ENCODE measurements at places on chromosomes 1 and 21.

- no peak for DNase-seq
These were observed 19.5 kb downstream of the GPBP1L1 start for GRCh38 chr1:45666836-45667235.

- no peak for DNase-seq
These were observed 374.9 kb upstream of the PTBP2 start for GRCh38 chr1:96346719-96347118.

DNA sequence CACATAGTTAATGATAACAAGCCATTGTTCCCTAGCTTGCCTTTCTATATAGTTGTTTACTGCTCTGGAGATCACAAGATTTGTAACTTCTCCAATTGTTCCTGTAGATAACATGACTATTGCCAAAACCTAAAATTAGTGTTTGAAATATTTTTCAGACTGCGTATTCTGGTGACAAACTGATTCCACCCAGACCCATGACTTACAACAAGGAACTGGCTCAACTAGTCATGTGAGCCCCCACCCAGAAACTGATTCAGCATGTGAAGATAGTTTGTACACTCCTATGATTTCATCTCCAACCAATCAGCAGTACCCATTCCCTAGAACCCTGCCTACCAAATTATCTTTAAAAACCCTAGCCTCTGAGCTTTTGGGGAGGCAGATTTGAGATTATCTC is 131.4 kb upstream of the BCL9 start:
- DNase-seq, result no peak

GRCh38 chr21:44381874-44382273 is 28.5 kb downstream of the TRPM2 start:
- no peak for DNase-seq

GRCh38 chr1:93033029-93033428 is 46.1 kb upstream of the MTF2 start:
- no peak for DNase-seq

- DNase-seq, result peak; percentile 80
These were observed 36.8 kb upstream of the RUNX3 start for GRCh38 chr1:24966724-24967346.

- DNase-seq, result no peak
These were observed 44.7 kb upstream of the TENT5B start for GRCh38 chr1:27057389-27057788.

- no peak for DNase-seq
These were observed 10.2 kb downstream of the AADACL4 start for GRCh38 chr1:12654004-12654567.

- no peak for DNase-seq
These were observed 130.2 kb upstream of the CSF3R start for GRCh38 chr1:36612881-36613280.

DNA sequence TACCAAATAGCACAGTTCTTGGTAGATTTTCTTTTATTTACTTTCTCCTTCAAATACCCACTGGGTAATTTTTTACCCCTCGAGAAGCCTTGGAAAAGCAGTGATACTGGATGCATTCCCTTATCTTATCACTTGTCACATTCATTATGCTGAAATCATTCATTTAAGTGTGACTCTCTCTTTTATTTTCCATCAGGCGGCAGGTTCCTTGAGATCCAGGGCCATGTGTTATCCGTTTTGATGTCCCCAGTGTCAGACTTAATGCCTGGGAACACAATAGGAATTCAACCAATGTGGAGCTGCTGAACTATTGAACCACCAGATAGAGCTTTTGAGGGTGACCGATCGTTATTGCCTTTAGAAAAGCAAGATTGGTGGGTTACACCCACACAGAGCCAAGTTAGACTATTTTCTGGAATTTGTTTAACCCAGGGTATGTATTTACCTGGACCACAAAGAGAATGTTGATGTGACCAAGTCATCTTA is 51.5 kb upstream of the ATP5PO start:
- DNase-seq, result no peak

- no peak for DNase-seq
These were observed 32.5 kb upstream of the IVNS1ABP start for GRCh38 chr1:185349556-185349955.

- no peak for DNase-seq
These were observed 144.2 kb upstream of the SOD1 start for GRCh38 chr21:31515253-31515652.

DNA sequence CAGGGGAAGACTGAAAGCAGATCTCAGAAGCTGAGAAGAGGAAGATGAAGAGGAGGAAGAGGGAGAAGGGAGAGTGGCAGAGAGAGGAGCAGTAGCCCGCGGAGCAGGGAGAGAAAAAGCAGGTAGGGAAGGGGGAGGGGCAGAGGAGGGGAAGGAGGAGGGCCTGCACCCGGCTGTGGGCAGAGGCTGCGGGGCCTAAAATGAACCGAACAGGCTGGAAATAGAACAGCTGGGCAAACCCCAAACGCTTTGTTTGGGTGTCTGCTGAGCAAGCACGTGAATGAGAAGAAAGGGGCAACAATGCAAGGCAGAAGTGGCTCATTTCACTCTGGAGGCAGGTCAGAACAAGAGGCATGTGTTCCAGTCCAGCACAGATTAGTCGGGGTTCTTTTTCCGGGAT is 33.5 kb downstream of the KCNC4 start:
- DNase-seq, result no peak

DNA sequence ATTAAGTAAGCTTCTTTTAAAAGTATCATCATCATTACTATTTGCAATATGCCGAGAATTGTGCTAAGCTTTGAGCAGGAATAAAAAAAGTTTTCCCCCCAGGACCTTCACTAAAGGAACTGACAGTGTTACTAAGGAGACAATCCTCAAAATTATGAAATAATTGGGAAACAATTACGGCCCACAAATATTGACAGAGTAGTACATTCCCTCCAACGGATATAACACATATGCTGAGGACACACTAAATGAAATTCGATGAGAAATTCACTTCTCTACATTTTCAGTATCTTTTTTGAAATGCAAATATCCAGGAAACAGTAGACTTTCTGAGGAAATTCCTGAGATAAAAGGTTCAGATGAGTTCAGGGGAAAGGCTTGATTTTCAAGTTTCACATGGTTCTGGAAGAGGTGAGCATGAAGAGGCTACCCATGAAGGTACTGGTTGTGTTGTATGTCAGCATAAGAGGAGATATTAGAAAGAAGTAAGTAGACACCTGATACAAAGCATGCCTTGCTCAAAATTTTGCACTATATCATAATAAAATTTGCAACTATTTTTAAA is 171.2 kb upstream of the NR5A2 start:
- DNase-seq, result no peak

- no peak for DNase-seq
These were observed 1.6 kb downstream of the PHF13 start for GRCh38 chr1:6614929-6615785.

GRCh38 chr21:45478115-45478801 is 64.0 kb downstream of the SLC19A1 start:
- peak; percentile 69 for DNase-seq
